ENCODE measurements at places on chromosomes 7 and 10. TPM values are rescaled to one million over a fixed set of nuclear protein-coding genes. Genes with fewer than 3 reads are reported as not detected.

DNA sequence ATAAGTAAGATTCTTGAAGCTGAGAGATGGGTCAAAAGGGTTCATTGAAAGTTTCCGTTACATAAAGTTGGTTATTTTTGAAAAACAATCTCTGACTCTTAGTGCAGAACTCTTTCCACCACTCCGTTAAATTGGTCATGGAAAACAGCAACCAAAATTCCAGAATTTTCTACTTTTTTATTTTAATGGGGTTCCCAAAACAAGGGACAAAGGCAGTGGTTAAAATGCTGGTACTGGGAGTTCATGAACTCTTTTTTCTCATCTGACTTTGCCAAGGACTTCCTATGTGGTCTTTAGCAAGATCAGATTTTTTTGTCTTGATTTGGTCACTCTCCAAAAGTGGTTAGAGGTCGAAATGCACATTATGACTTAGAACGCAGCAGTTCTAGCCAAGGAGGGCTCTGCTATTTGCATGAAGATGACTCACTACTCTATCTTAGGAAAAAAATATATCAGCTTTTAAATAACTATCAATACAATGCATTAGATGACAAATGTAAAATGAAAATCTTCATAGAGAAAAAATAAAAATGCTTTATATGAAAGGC, 145.7 kb downstream of the REEP3 start:
- no peak for DNase-seq

DNA sequence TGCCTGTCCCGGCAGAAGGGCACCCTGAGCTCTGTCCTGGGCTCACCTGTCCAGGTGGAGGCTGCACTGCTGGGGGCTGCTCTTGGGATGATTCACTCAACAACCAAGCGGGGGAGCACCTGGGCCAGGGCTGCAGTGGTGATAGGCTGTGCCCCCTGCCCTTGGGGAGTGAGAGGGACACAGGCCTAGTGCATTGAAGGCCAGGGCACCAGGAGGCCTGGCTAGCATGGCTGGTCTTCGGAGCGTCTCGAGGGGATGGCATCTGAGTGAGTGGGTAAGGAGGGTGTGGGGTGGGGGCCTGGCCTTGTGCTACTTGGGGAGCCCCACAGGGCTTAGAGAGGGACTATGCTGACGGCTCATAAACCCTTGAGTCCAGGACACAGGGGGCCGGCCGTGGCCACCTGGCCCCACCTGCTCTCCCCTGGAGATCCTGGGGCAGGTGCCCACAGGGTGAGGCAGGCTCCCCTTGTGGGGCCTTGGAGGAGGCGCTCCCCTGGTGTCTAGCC, 3.1 kb downstream of the PWWP2B start:
- no peak for DNase-seq

GRCh38 chr7:155973451-155973997, 161.3 kb upstream of the SHH start:
- no peak for DNase-seq

- peak; percentile 17 for DNase-seq
Observed at GRCh38 chr7:27211084-27211446, 11.2 kb upstream of the HOXA13 start.

DNA sequence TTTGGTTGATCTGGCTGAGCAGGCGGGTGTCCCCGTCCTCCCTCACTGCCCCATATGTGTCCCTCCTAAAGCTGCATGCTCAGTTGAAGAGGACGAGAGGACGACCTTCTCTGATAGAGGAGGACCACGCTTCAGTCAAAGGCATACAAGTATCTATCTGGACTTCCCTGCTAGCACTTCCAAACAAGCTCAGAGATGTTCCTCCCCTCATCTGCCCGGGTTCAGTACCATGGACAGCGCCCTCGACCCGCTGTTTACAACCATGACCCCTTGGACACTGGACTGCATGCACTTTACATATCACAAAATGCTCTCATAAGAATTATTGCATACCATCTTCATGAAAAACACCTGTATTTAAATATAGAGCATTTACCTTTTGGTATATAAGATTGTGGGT, 26.9 kb upstream of the TRIM56 start:
- peak; percentile 62 for DNase-seq

- no peak for DNase-seq
Observed at GRCh38 chr10:44552726-44553125, 167.8 kb upstream of the CXCL12 start.

GRCh38 chr7:33185786-33186185, 56.4 kb downstream of the BBS9 start:
- peak; percentile 60 for DNase-seq

- no peak for DNase-seq
Observed at GRCh38 chr10:126675656-126676438, 5.4 kb upstream of the C10orf90 start.

DNA sequence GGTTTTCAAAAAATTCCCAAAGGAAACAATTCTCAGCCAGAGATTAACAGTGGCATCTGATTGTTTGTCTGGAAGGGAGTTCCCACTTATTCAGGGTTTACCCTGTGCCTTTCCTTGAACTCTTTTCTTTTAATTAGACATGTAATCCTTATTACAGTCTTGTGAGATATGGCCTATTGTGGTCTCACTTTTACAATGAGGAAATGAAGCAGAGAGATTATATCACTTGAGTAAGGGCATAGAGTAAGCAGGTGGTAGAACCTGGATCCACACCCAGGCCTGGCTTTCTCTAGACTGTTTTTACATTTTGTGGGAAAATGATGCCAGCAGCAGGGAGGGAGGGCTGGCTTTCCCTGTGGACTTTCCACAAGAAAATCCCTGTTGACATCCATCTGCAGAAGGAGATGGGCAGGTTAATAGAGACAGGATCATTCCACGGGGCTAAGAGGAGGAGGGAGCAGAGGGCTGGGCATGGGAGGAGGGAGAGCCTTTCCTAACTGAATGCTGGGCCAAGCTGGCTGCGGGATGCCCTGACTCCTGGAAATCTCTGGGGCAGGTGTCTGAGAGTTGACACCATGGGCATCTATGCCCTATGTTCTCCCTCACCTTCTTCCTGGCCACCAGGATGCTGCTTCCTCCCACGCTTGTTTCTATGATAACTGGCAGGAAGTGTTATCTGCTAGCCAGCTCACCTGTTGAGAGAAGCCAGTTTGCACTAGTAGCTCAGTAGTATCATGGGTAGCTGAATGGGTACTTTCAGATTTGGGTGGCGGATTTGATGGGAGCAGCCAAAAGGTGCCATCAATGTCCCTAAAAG, 28.7 kb upstream of the ARHGAP22 start:
- no peak for DNase-seq

GRCh38 chr7:26153823-26154783, 2.1 kb downstream of the NFE2L3 start:
- no peak for DNase-seq

GRCh38 chr7:122397381-122397780, 92.8 kb upstream of the FEZF1 start:
- DNase-seq = no peak

Gene BLNK
- 205 TPM for total RNA-seq

Gene METTL27
- 1.9 TPM for total RNA-seq

GRCh38 chr10:116461680-116462079, 34.0 kb downstream of the PNLIPRP3 start:
- no peak for DNase-seq

DNA sequence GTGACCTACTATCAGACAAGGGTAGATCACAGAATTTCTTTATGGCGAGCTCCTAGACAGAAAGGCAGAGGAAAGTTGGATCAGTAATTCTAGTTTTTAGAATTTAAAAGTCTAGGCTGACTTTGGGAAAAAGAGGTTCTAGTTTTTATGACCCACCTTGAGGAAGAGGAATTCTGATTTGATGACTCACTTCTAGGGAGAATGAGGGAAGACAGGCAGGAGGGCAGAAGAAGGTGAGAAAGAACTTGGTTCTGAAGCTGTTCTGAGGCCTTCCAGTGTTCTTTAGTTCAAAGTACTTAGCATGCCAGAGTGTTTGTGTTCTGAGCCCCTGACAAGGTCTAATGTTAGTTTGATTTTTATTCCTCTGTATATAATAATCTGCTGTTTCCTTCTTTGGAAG, 97.2 kb downstream of the PODXL start:
- DNase-seq = no peak

Measured in B cell (primary cell).